ENCODE measurements at places on chromosomes 11 and 22.

- DNase-seq: peak; percentile 33
Measured at GRCh38 chr11:69316956-69317355, 23.0 kb downstream of the MYEOV start.

DNA sequence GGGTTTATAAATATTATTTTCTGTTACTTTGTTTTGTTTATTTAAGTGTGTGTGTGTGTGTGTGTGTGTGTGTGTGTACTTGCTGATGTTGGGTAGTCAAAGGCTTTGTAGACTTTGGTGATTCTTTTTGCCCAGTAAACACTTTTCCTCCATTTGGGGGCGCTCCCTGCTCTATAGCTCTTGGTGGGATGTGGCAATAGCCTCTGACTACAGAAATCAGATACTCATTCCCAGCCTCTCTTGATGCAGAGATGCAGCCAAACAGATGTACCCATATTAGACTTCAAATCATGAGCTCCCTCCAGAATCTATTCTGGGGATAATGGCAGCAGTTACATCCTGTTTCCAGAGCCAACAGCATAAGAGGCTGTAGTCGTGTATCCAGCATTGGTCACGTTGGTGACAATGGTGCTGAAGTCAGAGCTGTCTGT is 33.4 kb upstream of the APOL5 start:
- no peak for DNase-seq

- DNase-seq: no peak
Measured at GRCh38 chr11:11822946-11823345, 18.8 kb upstream of the USP47 start.

GRCh38 chr11:28323621-28324020 is 215.4 kb downstream of the METTL15 start:
- DNase-seq: no peak
